Retinal pigment epithelial cell (primary cell): ENCODE measurements at places on chromosomes 2 and 18.
A peak's percentile ranks its signal among the peaks of the same experiment; 100 is the strongest.

DNA sequence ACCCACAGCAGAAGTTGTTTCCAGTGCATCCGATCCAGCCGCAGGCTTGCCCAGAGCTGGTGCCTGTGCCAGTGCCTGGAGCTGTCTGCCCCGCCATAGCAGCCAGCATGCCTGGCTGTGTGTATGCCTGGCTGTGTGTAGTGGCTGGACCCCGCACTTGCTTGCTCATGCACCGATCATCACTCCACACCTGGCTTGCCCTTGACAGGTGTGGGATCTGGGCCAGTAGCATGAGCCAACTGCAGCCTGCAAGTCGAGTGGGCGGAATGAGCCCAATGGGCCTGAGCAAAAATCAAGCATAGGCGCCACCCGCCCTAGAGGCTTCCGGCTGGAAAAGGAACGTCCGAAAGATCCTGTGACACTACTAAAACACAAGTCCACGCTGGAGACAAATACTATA, 74.5 kb downstream of the EPB41L3 start:
- no peak for DNase-seq

DNA sequence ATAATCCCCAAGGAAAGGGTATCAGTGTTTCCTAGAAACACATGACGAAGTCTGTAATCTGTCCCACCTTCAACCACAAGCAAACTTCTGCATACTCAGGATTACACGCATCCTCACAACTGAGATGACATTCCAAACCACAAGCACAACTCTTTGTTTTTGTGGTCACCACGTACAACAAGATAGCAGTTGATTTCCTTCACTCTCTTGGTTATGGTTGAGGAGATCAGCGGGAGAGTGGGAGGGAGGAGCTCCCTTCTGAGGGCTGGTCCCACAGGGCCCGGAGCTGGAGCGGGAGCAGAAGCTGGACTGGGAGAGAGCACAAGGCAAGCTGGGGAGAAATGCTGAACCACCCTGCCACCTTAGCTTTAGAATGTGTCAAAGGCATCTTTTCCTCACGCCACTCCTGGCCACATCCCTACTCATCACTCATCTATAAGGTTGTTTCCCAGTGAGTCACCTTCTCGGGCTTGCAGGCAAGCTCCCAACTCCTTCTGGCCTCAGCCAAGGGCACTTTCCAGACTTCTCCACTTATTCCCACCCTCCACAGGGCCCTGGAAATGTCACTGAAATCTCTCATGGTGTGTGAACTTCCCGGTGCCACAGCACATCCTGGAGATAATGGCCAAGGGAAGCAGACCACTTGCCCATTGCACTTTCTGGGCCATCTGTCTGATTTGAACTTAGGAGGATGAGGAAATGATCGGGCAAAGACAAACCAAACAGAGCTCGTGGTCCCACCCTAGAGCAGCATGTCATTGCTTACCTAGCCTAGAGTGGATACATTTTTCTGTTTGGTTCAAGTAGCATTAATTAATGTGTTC, 98.9 kb upstream of the LGALSL start:
- no peak for DNase-seq

- DNase-seq: no peak
These were observed 372.5 kb downstream of the GALR1 start for GRCh38 chr18:77622009-77622692.

DNA sequence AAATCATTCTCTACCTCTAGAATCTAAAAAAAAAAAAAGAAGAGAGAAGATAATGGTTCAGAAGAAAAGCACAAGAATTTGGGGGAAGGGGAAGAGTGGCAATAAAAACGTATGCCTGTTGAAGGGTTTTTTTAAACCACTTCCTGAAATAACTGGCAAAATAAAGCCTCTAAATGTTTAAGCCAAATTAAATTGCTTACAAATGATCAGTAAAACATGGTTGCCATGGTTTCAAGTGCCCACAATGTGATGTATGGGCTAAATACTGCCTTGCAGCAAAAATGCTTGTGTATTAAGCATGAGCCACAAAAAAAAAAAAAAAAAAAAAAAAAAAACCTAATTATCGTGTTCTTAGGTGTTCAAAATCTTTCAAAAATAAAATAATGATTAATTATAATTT, 60.8 kb downstream of the RBM43 start:
- no peak for DNase-seq

GRCh38 chr2:219687272-219687671, 59.8 kb downstream of the SLC4A3 start:
- DNase-seq: no peak

DNA sequence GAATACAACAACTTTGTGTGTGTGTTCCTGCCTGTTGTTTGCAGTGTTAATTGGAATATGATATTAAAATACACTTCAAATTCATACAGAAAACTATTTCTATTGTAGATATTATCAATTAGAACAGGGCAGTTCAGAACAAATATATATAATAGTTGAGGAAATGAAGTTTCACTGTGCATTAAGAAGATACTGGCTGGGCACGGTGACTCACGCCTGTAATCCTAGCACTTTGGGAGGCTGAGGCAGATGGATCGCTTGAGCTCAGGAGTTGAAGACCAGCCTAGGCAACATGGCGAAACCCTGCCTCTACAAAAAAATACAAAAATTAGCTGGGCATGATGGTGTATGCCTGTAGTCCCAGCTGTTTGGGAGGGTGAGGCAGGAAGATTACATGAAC, 79.3 kb downstream of the ASAP2 start:
- no peak for DNase-seq

DNA sequence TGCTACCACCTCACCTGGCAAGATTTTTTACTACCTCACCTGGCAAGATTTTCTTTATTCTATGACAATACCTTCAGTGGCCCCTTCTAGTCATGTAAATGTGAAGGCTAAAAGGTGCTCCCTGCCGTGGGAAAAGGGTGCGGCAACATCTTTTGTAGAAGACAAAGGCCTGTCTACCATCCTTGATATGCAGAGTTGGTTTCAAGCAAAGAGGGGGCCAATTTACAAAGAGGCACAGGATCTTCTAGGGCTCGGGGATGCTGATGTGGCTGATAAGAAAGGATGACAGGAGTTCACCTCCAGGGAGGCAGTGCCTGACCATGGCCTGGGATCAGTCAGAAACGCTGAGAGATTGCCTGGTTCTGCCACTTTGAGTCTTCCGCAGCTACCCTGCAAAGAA, 165.4 kb upstream of the SLC1A4 start:
- DNase-seq: no peak

DNA sequence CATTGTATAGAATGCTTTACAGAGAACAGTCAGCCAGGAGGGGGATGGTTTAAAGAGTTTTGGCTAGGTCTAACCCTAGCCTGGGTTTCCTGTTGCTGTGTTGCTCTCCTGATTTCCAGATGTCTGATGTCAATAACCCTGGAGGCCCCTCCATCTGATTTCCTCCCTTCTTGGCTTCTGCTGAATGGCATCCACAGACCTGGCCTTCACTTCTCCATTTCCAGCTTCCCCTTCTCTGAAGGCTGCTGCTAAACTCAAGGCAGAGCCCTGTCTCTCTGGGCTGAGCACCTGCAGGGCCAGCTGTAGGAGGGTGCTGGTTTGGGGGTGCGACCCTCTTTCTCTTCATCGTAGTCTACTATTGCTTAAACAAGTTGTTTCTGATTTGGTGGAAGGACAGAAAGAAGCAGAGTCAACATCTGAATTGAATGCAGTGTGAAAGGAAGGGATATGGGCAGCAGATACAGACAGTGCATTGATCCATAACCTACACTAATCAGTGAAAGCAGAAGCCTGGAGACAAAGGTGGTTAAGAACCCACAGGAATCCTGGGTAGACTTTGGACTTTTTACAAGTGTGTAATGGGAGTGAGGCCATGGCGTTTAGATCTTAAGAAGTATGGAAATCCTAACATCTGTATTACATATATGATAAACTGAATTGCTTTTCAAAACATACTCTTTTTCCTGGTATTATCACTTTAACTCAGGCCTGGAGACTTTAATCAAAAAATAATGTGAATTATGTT, 153.6 kb downstream of the HRH4 start:
- DNase-seq: no peak

DNA sequence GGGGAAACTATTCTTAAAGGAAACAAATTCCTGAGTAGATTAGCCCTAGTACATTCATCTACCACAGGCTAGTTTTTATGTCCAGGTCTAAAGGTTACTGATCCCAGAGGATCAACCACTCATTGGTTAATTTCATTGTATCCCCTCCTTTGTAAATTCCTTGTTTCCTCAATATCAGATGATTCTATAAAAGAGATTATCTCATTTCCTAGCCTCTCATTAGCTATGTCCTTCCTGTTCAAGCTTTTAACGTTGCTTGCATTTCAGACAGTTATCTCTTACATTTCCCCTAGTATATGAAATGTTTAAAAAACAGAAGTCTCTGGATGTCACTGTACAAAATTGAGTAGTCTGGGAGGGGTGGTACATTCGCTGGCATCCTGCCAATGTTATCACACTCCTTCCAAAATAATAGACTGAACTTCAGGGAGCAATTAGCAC, 24.2 kb upstream of the ARMC9 start:
- DNase-seq: no peak

DNA sequence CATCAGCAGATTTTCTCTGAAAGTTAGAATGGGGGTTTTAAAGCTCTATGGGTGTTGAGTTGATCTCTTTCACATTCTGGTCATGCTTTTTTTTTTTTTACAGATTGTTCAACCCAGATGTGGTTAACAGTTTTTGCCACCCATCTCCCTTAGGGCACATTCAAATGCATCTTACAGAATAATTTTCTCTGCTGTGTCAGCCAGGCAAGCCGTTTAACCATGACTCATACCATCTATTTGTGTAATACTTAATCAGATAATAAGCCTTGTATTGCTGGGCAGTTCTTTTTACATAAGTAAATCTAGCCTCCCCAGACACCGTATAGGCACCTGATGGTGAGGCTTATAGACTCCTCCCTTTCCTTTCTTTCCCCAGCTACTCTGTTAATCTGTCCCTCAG, 62.0 kb downstream of the TGIF1 start:
- DNase-seq: peak; percentile 82

- no peak for DNase-seq
These were observed 117.6 kb upstream of the HAAO start for GRCh38 chr2:42909966-42910365.

DNA sequence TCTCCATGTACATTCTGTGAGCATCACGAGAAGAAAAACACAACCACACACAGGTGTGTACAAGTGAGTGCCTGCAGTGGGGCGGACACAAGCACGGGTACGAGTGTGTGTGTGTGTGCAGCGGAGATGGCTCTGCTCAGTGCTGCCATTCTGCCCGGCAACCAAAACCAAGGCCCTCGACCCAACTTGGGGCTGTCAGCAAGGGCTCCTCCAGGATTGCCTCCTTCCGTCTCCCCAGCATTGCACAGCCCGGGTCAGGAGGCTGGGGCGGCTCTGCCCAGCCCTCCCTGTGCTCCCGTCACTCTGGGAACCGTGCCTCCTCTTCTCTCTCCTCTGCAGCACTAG, 66.5 kb downstream of the PXDN start:
- DNase-seq: no peak

DNA sequence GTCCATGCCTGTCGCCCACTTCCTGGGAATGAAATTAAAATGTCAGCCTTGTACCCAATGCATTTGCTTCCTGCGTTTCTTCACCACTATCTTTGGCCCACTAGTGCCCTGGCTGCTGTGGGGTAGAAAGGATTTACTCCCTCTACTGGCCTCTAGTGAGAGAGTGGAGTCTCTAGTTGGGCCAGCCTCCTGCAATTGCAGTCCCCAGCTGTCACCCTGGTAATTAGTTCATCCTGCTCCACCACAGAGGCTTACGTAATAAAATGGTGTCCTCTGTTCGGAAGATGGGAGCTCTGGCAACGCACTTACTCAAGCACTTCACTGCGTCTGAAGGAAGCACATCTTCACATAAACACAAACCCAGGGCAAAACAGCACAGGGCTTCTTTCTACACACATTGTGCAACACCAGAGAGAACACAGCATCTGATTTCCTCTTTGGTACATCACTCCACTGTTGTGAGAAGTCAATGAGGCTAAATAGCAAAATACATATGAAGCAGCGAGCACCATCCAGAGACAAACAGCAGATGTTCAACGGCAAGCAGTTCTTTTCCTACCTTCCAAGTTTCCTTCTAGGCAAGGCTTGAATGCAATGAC, 274.6 kb downstream of the LRATD1 start:
- DNase-seq: no peak

- DNase-seq: no peak
These were observed 155.7 kb upstream of the SH3BP4 start for GRCh38 chr2:234796045-234796591.

GRCh38 chr18:686339-687111, 25.9 kb downstream of the ENOSF1 start:
- DNase-seq: no peak

DNA sequence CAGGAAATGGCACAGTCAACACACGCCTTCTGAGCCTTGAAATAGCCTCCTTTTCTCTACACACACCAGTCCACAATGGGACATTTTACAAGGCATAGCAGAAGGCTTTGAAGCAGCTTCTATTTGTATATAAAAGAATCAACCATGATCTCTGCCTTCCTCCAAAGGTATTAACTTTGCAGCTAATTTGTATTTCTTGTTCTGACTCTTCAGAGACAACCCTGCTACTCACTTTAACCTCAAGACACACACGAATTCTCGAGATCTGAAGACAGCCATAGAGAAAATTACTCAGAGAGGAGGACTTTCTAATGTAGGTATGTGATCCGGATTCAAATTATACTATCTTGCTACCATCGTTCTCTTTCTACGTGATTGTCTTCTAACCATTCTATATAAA, 104.6 kb downstream of the VIT start:
- DNase-seq: no peak

DNA sequence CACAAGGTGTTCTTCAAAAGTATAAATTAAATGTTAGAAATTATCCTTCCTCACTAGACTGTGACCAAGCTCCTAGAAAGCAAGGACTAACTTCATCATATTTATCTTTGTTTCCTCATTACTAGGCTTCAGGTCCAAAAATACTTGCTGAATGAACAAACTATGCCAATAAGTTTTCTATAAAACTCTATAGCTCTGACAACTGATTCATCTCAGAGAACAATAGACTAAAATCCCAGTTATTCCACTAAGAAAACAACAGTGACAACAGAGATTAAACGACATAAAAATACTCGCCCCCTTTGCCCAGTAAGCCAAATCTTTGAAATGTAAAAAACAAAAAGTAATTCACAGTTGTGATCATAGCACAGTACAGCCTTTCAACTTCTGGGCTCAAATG, 13.6 kb downstream of the TLK1 start:
- no peak for DNase-seq

DNA sequence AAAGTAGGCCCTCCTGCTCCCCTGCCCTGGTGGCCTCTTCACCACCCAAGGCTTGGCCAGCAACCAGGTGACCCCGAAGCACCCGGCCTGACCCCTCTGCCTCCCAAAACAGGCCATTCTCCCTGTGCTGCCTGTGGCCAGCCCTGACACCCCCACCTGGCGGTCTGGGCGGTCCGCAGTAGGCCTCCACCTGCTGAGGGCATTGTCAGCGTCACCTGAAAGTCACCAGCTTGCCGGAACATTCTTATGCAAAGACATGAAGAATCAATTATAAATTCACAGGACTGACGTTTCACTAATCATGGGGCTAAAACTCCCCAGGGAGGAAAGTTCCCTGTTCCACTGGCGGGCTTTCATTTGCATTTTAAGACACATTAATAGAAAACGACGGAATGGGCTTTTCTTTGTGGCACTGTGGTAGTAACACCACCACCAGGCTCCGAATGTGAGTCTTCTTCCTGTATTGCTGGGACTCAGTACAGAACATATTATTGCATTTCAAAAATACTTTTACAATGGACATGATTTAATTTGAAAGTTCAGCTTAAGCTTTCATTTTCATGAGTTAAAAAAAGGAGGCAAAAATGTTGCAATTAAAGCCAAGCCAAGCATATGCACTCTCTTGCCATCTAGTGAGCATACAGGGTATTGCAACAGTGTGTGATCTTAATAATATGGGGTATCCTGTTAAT, 57.4 kb downstream of the ADI1 start:
- no peak for DNase-seq
